Progenitor cell of endocrine pancreas (in vitro differentiated cells): ENCODE measurements at places on chromosomes 16 and 17.

GRCh38 chr16:77299395-77299794, 100.2 kb downstream of the SYCE1L start:
- peaks cover 11% of the 10 kb centered on the region for H3K4me1 ChIP-seq
- H3K27me3 ChIP-seq: peaks cover 23% of the 10 kb centered on the region
- peaks cover 8% of the 10 kb centered on the region for H3K36me3 ChIP-seq
- H3K4me3 ChIP-seq: no peak overlapping the region

DNA sequence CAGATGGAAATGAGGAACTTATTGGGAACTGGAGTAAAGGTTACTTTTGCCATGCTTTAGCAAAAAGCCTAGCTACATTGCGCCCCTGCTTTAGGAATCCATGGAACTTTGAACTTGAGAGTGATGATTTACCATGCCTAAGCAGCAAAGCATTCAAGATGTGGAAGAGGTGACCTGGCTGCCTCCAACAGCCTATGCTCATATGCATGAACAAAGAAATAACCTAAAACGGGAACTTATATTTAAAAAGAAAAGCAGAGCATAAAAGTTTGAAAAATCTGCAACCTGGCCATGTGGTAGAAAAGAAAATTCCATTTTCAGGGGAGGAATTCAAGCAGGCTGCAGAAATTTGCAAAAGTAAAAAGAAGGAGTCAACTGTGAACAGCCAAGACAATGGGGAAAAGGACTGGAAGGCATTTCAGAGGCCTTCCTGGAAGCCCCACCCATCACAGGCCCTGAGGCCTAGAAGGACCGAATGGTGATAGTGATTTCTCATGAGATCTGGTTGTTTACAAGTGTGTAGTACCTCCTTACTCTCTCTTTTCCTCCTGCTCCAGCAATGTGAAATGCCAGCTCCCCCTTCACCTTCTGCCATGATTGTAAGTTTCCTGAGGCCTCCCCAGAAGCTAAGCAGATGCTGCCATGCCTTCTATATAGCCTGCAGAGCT, 48.7 kb downstream of the MRPS23 start:
- DNase-seq: no peak
- H3K36me3 ChIP-seq: no peaks in the 10 kb centered on the region
- H3K27me3 ChIP-seq: peaks cover 32% of the 10 kb centered on the region
- H3K4me3 ChIP-seq: no peak overlapping the region
- peaks cover 3% of the 10 kb centered on the region for H3K4me1 ChIP-seq

DNA sequence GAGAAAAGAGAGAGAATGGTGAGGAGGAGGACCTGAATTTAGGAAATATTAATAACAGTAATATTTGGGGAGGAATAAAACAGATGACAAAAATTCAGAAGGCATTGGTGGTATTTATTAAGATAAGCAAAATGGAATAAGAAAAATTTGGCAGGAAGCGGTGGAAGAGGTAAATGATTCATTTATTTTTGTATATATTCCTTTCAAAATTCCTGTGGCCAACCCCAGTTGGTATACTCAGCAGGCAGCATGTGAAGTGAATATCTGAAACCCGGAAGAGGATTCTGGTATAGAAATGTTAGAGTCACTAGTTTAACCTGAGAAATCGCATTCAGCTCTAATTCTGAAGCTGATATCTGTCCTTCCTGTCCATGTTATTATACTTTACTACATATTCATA, 792.0 kb downstream of the KCNJ2 start:
- no peak for DNase-seq
- no peak overlapping the region for H3K4me3 ChIP-seq
- no peaks in the 10 kb centered on the region for H3K4me1 ChIP-seq
- no peaks in the 10 kb centered on the region for H3K36me3 ChIP-seq

GRCh38 chr17:62821189-62822079, 13.3 kb upstream of the MARCHF10 start:
- peaks cover 19% of the 10 kb centered on the region for H3K4me1 ChIP-seq
- no peak for DNase-seq

DNA sequence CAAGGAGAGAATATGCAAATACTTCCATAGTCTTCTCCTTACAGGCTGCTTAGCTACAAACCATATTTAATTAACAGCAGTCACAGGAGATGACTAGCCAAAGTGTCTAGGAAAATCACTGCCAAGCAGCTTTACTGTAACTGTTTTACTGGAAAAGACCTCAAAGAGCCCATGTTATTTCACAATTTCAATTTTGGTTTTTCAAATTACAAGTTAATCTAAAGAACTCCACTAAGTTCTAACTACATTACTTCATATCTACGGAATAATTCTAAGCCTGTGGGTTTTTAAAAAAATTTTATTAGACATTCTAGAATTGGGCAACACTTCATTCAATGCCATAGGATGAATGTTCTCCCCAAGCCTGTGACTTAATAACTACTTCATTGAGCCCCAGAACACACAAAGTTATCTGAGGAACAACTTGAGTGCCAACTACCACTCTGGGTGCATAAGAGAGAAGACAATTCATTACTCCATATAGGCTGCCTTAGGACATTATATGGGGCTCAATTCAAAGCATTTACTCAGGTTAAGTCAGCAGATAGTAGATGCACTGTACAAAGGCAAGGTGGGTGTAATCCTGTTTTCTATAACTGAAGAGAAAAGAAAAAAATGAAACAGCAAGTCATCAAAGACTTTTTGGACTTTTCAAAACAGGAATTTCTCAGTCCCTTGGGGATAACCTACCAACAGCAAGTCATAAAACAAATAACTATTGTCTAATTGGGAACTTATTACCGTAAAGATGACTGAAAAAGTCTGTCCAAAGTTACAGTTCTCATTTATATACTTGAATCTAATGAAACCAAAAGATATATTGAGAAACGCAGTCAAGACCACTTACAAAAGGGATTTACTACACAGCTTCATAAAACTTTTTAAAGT, 33.0 kb downstream of the STAT3 start:
- H3K4me3 ChIP-seq: no peak overlapping the region
- DNase-seq: no peak
- H3K4me1 ChIP-seq: peaks cover 4% of the 10 kb centered on the region
- H3K36me3 ChIP-seq: peaks cover 3% of the 10 kb centered on the region

- H3K4me3 ChIP-seq: peak overlapping the region; percentile 9
- H3K36me3 ChIP-seq: no peaks in the 10 kb centered on the region
- H3K27ac ChIP-seq: no peak overlapping the region
- DNase-seq: no peak
- peaks cover 58% of the 10 kb centered on the region for H3K27me3 ChIP-seq
- peaks cover 2% of the 10 kb centered on the region for H3K4me1 ChIP-seq
These were observed 2.3 kb upstream of the MYH11 start for GRCh38 chr16:15858921-15859668.

DNA sequence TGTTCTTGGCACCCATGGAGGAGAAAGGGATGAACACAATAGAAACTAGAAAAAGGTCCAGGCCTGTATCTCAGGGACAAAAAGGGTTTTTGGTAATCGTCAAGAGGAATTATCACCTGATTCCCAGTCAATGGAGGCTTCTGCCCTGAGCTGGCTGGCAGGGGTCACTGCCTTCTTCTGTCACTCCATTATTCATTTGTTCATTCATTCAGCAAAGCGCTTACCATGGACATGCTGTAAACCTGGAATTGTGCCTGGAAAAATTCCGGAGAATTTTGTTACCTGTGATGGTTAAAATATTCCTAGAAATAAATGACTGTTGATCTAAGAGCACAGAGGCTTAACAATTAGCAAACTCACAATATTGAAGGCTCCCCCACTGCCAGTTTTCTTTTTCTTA, 212.3 kb downstream of the SHISA9 start:
- H3K27ac ChIP-seq: no peak overlapping the region
- no peak overlapping the region for H3K4me3 ChIP-seq
- no peak for DNase-seq
- H3K27me3 ChIP-seq: no peaks in the 10 kb centered on the region
- peaks cover 1% of the 10 kb centered on the region for H3K36me3 ChIP-seq
- H3K4me1 ChIP-seq: peaks cover 4% of the 10 kb centered on the region

DNA sequence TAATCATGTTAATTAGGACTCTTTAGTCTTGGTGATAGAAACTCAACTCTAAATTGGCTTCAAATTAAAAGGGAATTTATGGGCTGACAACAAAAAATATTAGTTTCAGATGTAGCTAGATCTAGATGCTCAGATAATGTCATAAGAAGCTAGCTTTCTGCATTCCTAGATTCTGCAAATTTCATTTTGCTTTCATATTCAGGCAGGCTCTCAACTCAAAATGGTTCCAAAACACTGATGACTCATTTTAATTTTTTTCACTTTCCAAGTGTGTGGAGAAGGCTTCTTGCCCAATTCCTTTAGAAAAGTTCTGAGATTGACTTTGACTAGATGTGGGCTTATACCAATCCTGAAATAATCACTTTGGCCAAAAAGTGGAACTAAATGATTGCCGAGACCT, 236.7 kb upstream of the GOT2 start:
- DNase-seq: no peak
- H3K4me1 ChIP-seq: peaks cover 4% of the 10 kb centered on the region
- H3K27me3 ChIP-seq: no peaks in the 10 kb centered on the region
- no peaks in the 10 kb centered on the region for H3K36me3 ChIP-seq
- H3K4me3 ChIP-seq: no peak overlapping the region
- H3K27ac ChIP-seq: no peak overlapping the region

GRCh38 chr16:81755915-81756614, 23.0 kb upstream of the PLCG2 start:
- H3K27me3 ChIP-seq: no peaks in the 10 kb centered on the region
- no peaks in the 10 kb centered on the region for H3K4me1 ChIP-seq
- DNase-seq: no peak
- H3K36me3 ChIP-seq: no peaks in the 10 kb centered on the region
- no peak overlapping the region for H3K4me3 ChIP-seq
- H3K27ac ChIP-seq: peak overlapping the region; percentile 53

GRCh38 chr17:74478420-74479100, 12.1 kb downstream of the CD300A start:
- DNase-seq: no peak
- H3K27me3 ChIP-seq: peaks cover 12% of the 10 kb centered on the region

DNA sequence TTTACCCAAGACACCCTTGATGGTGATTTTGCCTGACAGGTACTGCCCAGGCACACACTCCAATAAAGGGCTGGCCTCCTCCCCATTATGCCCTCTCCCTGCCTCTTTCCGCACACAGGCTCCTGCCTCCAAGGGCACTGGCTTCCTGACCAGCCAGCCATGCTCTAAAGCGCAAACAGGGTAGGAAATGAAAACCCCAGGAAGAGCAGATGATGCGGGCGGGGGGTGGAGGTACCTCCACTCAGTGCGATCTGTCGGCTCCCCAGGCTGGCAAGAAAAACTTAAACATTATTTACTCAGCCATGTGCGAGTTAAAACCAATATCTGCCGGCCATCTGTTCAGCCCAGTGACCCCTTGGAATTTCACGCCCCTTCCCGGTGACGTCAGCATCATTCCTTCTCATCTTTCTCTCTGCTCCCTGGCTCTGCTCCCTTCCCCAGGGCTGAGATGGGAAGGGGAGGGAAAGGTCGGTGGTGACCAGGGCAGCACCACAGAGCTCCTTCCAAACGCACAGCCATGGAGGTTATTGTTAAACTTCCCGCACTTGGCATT, 262.5 kb downstream of the CBLN1 start:
- H3K4me3 ChIP-seq: peak overlapping the region; percentile 22
- H3K4me1 ChIP-seq: peaks cover 11% of the 10 kb centered on the region
- DNase-seq: no peak
- no peaks in the 10 kb centered on the region for H3K36me3 ChIP-seq

- H3K4me3 ChIP-seq: no peak overlapping the region
- H3K36me3 ChIP-seq: peaks cover 6% of the 10 kb centered on the region
- no peak overlapping the region for H3K27ac ChIP-seq
These were observed 44.3 kb upstream of the GNG13 start for GRCh38 chr16:844638-845350.

DNA sequence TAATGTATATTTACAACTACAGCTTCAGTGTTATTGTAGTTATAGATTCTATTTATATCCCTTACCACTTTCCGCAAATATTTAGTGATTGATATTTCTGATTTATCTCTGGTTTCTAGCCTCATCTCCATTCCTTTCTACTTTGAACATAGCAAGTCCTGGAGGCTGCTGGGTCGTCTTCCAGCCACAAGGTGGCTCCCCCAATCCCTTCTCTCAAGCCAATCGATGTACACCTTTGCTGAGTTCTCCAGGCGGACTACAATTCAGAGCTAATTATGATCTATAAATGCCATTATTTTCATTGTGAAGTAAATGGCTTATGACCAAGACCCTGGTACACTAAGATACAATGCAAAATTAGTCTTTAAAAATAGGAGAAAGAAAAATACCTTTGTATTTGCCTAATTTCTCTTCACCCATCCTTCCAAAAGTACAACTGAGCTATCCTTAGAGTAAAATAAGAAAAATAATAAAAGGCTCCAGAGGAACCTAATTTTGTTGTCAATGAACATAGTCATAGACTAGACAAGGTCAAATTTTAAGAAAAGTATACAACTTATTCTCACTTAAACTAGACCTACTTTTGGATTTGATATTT, 122.1 kb downstream of the SKAP1 start:
- H3K4me3 ChIP-seq: no peak overlapping the region
- DNase-seq: peak; percentile 11
- peaks cover 44% of the 10 kb centered on the region for H3K4me1 ChIP-seq
- no peaks in the 10 kb centered on the region for H3K36me3 ChIP-seq

DNA sequence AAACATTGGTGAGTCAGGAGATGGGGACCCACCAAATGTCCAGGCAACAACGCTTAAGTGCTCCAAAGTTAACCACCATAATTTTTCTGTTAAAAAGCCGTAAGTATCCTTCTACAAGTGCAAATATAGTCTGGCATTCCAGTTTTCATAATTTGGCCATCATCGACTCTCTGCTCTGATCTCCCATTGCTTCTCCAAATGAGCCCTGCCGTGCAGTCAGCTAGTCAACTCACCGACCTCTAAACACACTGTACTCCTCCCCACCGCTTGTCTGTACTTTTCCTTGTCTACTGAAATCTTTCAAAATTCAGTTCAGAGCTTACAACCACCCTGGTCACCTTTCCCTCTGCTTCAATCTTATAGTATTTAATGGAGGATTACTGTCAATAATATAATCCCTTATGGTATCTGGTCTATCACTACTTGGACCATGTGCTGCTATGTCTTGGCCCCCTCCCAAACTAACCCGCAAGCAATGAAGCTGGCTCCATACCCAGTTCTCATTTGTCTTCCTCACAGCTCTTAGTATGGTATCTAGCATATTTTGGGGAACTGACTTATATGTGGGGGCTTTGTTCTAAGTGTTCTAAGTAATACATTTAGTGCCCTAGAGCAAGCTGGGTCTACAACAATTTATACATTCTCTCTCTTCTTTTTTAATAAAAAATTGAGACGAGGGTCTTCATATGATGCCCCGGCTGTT, 52.7 kb upstream of the SLC25A19 start:
- peak overlapping the region; percentile 63 for H3K27ac ChIP-seq
- H3K4me1 ChIP-seq: peaks cover 27% of the 10 kb centered on the region
- H3K27me3 ChIP-seq: no peaks in the 10 kb centered on the region
- H3K4me3 ChIP-seq: no peak overlapping the region
- no peak for DNase-seq
